ENCODE measurements at places on chromosomes 2 and 18.

DNA sequence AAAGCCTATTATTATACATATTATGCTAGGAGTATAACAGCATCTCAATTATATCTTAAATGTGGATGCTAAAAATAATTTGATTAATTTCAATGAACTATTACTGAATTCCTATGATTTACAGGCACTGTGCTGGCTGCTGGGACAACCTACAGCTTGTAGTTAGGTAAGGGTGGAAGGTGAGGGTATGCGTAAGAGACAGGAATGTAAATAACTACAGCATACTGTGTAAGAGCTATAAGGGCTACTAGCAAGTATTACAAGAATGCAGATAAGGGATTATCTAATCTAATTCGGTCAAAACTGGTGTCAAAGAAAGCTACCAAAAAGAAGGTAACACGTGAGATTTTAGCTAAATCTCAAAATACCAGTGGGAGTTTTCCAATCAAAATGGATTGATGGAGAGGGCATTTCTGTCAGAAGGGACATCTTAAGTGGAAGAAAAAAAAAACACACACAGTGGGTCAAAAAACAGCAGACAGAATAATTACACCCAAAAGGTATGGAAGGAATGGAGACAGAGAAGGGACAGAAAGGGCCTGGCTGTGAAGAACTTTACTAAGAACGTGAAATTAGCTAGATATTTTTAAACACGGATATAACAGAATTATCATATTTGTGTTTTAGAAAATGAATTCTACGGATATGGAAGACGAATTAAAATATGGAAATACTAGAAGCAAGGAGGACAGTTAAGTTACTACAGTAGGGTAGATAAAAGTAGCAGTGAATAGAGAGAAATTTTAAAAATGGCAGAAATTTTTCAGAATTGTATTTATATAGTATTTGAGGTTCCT lies 47.1 kb downstream of the STRN start:
- DNase-seq, result no peak

DNA sequence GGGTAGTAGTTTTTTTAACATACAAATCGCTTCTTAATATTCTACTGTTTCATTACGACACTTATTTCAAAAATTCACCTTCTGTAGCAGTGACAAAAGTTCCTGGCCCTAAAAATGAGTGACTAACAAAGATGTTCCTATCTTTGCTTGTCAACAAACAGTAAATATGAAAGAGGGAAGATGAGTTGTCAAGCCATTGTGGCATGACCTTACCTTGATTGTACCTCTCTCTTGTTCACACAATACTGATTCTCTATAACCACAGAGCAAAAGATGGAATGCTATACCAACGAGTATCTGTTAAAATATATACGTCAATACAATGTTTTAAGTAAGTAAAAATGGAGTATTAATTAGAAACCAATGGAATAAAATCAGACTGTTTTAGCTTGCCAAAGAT lies 14.7 kb upstream of the GCG start:
- no peak for DNase-seq

DNA sequence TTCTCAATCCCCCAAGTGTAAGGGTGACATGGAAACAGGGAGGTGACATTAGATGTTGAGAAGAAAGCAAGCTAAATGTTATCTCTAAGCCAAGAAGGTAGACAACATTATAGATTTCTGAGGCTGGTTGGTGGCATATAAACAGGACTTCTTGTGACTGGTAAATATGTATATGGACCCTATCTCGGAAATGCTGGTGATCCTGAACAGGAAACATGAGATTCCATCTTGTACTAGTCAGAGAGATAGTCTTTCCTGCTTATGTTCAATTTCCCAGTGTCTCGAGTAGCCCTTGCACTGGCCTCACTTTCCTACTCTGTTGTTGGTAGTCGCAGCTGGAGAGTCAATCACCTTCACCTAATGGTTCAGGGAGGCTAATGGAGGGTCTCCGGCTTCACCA lies 26.8 kb downstream of the MOGAT1 start:
- DNase-seq, result no peak

DNA sequence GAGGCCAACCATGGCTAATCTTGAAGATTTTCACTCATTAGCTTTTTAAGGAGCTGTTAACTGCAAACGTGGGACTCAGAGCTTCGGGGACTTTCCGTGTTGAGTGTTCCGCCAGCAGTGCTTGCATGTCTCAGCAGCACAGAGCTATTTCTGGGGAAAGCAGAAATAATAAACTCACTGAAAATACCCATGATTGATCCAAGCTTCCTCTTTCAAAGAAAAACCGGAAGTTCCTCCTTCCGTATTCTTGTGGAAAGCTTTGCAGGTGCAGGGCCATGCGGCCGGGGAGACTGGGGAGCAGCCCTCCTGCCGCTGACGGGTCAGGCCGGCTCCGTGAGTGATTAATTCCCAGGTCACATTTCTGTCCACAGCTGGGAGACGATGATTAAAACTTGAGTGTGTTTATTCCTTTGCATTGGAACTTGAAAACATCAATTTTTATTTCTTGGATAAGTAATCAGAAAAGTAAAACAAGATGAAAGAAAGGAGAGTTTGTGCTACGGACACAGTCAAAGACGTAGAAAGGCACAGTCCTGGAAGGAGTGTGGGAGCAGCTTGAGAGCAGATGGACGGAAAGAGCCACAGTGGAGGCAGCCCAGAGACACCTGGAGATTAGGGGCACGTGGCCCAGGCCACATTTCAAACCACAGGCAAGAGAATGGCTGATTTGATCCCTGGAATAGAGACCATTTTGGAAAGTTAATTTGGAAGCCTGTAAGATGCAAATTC lies 54.2 kb upstream of the CTDP1 start:
- DNase-seq, result no peak

DNA sequence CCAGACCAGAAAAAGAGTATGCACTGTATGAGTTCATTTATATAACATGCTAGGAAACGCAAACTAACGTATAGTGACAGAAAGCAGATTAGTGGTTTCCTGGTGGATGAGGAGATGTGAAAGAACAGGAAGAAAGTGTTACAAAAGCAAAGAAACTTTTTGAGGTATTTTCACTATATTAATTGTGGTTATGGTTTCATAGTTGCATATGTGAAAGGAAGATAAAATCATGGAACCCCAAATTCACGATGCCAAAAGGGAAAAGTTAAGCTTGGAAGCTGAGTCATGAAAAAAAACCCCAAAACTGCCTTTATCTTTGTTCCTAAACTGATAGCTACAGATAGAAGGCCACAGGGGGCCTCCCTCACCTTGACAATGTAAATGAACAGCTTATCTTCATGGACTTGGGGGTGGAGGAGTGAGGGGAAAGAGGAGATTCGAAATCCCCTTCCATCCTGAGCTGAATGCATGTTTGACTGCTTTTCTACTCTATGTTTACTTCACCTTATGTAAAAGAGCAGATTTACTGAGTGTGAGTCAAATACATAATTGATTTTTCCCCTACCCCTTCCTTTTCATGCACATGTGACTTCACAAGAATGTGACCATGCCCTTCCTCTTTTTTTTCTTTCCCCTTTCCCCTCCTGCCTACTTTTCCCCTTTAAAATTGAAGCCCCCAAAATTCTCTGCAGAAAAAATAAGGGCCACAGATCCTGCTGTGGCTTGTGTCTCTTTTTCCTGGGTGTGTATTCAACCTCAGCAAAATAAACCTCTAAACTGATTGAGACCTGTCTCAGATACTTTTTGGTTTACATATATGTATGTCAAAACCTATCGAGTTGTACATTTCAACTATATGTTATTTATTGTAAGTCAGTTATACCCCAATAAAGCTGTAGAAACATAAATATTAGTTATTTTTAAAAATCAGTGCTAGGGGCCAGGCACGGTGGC lies 100.1 kb upstream of the TLK1 start:
- DNase-seq, result no peak

DNA sequence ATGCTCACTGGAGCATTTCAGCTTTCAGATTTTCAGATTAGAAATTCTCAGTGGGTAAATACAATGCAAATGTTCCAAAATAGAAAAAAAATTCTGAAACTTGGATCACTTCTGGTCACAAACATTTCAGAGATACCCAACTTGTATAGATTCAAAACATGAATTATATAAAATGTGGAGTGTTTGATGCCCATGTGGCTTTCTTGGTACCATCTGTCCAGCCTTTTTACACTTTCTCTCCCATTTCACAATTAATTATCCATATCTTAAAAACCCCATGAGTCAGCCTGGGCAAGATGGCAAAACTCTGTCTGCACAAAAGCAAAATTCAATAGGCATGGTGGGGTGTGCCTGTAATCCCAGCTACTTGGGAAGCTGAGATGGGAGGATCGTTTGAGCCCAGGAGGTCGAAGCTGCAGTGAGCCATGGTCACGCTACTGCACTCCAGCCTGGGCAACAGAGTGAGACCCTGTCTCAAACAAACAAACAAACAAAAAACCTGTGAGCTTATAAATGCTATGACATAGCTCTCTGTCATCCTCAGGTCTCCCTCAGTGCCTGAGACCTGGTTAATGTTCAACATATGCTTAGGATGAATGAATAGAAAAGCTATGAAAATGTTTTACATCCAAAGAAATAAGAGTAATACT lies 146.3 kb upstream of the TTC39C start:
- DNase-seq, result no peak

DNA sequence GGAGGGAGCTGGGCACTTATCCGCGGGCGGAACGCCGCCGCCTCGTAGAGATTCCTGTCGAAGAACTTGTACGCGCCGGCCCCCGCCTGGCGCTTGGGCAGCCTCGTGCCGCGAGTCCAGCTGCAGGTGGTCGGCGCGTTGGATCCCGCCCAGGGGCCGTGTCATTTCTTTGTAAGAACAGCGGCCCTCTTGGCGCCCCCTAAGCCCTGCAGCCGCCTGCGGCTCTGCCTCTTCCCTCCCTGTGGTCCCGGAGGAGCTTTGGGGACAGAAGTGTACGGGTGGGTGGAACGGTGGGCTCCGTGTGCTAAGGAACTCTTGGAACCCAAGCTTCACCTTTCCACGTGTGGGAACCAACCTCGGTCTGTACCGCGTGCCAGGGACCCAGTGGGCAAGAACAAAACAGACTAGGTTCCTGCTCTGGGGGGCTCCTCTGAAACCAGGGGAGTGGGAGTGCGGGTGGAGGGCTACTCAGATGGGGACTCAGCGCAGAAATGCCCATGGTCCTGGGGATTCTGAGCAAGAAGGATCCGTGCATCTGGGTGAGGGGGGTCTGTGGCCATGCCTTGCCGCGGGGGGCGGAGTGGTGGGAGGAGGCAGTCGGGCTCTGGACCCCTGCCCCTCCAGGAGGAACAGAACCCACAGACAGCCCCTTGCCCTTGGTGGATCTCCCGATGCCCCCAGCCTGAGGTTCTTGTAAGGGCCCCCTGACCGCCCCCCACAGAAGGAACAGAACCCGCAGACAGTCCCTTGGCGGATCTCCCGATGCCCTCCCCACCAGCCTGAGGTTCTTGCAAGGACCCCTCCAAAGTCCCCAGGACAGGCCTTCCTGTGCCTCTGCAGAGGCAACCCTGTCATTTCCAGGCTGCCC lies 1.5 kb downstream of the GPC1 start:
- no peak for DNase-seq

DNA sequence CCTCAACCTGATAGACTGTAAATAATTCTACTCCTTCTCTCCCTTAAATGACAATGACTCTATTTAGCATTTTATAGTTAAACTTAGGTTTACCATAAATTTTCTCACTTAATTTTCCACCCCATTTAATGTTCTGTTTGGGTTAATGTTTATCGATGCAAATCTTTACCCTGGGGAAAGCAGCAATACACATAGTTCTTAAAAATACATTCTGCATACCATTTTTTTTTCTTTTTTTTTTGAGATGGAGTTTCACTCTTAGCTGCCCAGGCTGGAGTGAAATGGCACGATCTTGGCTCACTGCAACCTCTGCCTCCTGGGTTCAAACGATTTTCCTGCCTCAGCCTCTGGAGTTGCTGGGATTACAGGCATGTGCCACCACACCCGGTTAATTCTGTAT lies 14.0 kb downstream of the STAM2 start:
- no peak for DNase-seq

DNA sequence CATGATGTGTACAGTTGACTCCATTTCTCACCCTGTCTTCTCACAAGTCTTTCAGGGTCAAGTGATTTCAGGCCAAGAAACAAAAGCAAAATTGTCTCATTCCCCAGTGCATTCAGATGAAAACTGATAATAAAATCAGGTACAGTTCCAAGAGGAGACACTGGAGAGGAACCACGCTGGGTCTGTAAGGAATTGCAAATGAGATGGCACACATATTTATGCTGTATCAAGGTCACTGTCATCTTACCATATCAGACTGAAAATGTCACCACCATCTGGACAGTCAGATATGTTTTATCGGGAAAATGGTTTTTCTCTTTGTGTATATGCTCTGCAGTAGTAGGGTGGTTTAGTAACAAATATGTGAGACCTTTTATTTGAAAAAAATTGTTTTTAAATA lies 91.7 kb downstream of the CCDC138 start:
- DNase-seq, result no peak

DNA sequence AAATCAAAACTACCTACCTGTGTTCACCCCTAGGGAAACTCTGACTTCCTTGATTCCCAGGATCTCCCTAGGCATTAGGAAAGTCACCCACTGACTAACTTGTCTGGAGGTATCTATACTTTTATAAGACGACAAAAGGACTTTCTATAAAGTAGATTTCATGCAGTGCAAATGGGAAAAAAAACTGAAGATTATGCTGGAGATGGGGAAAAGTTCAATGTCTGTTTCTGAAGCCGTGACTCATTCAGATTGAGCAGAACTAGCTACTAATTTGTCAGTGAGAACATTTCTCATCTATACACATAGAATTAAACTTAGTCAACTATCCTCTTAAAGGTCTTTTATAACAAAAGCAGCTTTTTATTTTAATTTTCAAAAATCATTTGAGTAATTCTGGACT lies 6.0 kb downstream of the SEPTIN10 start:
- DNase-seq, result no peak

GRCh38 chr2:54347622-54348021 lies 91.6 kb upstream of the TSPYL6 start:
- no peak for DNase-seq

DNA sequence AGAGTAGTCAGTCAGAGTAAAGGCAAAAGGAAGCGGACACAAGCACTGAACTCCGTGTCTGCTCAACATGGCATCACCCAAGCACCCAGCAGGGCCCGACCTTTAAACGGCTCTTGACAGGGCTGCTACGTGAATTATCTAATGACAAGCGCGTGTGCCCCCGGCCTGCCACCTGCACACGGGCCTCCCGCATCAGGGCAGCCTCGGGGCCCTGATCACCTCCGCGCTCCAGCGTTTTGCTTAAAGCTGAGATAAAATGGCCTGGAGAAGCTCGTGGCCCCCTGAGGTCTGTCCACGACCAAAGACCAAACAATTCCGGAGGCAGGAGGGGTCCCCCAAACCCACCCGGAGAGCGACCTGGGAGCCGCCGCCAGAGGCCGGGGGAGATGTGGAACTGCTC lies 376 bp downstream of the NDUFA10 start:
- no peak for DNase-seq

GRCh38 chr2:148885209-148885608 lies 10.2 kb downstream of the KIF5C start:
- DNase-seq, result no peak

GRCh38 chr18:34083910-34084535 lies 140.7 kb downstream of the NOL4 start:
- DNase-seq, result no peak

Measured in NCI-H774 (cell line).